ENCODE measurements at places on chromosomes 13 and 19.

GRCh38 chr19:8611877-8612806 is 1.6 kb upstream of the ADAMTS10 start:
- DNase-seq: no peak

DNA sequence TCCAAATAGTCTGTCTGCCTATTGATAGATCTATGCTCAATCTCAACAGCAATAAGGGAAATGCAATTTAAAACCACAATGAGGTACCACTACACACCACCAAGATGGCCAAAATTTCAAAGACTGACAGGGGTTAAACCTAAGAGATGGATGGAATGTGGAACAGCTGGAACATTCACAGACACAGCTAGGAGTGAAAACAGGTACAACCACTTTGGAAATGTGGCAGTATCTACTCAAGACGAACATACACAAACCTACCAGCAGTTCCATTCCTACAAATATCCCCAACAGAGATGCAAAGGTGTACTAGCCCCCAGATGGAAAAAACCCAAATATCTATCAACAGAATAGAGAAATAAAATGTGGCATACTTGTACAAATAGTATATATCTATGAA is 86.4 kb downstream of the TSC22D1 start:
- DNase-seq: no peak

GRCh38 chr19:24081056-24081455 is 5.9 kb upstream of the ZNF254 start:
- DNase-seq: no peak

DNA sequence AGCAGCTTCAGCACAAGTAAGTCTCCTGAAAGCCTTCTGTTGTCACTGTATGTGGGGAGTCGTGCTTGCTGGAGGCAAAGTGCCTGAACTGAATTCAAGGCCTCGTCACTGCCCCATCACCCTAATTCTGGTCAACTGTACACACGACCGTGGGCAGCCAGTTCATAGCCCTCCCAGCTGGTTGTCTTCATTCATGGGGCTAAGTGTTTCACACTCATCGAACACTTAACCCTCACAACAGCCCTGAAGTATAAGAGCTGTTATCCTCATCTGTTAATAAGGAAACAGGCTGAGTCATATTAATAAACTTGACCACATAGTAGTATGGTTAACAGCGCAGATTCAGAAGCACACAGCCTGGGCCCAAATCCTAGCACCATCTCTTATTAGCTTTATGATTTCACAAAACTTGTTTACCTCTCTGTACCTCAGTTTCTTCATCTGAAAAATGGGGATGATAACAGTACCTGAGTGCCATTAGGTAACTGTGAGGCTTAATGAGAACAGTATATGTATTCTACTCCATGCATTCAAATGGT is 66.7 kb downstream of the CDADC1 start:
- no peak for DNase-seq

DNA sequence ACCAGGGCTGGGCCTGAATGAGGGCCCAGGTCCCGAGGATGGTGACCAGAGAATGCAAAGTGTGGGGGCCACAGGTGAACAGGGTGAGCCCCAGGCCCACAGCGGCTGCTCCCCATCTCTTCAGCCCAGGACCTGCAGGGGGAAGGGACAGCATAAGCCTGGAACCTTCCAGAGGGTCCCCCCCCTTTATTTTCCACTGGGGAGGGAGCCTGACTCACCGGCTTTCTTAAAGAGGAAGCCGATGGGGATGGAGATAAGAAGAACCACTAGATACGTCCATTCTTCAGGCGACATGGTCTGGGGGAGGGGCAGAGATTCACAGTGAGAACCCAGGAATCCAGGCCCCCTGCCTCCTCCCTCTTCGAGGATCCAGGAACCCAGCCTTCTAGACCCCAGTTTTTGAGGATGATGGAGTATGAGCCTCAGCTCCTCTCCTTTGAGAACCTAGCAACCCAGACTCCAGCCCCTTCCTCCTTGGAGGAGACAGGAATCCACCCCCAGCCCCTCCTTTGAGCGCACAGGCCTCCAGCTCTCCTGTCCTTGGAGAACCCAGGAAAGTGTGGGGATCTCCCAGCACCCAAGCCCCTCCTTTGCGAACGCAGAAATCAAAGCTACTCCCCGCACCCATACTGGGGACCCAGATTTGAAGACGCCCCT is 1.0 kb downstream of the MBOAT7 start:
- peak; percentile 43 for DNase-seq

DNA sequence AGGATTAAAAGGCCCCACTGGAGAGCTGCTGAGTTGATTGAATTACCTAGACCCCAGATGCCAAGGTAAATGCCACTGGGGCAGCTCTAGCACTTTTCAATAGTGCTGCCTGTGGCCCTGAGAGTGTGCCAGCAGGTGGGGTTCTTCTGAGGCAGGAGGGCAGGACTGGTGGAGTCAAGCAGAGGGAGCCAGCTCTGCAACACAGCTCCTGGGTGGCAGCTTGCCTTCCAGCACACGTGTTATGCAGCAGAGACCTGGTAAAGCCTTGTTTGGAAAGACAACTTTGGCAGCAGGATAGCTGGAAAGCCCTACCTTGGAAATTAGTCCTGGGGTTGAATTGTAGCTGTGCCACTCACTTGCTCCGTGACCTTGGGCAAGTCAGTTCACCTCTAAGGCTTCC is 306.6 kb downstream of the ATP8A2 start:
- no peak for DNase-seq

- no peak for DNase-seq
Measured at GRCh38 chr19:39845172-39845571, 1.0 kb downstream of the FBL start.

DNA sequence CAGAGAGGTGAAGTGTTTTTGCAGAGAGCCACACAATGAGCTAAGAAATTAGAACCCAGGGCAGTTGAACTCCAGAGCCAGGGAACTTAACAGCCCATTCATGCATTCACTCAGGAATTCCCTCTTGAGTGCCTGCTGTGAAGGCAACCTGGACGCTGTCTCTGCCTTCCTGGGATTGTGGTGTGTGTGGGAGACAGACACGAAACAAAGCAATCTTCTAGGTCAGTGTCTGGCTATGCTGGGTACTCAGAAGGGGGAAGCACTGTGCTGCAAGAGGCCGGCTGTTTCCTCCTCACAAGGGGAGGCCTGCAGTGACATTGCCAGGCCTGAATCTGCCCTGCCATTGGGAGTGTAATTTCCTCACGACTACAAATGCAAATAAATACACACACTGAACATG is 9.7 kb downstream of the BCKDHA start:
- no peak for DNase-seq

DNA sequence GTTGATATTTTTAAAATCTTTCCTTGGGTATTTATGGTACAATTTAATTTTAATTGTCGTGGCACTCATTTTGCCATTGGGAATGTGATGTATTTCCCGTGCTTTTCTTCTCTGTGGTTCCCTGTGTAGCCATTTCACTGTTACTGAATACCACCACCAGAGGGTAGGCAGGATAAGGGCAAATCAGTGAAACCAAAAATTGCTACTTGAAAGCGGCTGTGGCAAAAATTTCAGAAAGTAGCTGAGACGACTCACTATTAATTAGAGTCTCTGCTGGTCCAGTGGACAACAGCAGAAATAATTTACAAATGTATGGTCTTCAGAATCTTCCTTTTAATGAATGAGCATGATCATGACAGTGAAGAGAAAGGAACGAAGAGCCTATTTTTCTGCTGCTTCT is 34.4 kb upstream of the MIR17HG start:
- DNase-seq: no peak

- DNase-seq: no peak
Measured at GRCh38 chr13:42602906-42603305, 29.0 kb downstream of the TNFSF11 start.

DNA sequence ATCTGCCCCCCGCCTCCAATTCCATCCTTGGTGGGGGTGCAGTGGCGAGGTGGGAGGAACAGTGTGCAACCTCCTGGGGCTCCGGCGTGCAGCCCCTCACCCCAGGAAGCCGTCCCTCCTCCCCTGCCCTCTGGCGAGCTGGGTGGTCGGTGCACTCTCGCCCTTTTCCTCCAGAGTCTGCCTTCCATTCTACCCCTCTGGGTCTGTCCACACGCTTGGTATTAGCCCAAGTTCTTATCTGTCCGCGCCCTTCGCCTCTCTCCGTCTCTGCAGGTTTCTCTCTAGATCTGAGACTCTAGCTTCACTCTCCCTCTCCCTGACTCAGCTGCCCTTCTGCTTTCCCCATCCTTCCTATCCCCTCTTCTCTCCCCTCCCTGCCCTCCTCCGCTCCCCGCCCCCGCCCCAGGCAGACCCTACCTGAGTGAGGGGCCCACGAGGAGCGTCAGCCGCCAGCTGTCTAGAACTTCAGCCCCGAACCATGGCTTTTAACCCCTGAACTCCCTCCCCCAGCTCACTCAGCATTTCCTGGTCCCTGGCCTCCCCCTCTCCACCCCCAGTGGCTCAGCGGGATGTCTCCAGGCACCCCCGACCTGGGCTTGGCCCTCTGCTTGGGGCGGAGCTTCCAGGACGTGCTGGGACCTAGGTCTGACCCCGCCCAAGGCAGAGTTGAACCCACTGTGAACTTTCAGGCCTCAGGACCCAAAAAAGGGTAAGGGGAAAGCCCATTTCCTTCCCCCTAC is 499 bp upstream of the KLK13 start:
- DNase-seq: no peak

- DNase-seq: no peak
Measured at GRCh38 chr19:29748996-29749849, 34.2 kb upstream of the C19orf12 start.
